ENCODE measurements at places on chromosomes 1 and 21.

GRCh38 chr1:41444246-41444645, 40.2 kb downstream of the EDN2 start:
- no peak for DNase-seq

DNA sequence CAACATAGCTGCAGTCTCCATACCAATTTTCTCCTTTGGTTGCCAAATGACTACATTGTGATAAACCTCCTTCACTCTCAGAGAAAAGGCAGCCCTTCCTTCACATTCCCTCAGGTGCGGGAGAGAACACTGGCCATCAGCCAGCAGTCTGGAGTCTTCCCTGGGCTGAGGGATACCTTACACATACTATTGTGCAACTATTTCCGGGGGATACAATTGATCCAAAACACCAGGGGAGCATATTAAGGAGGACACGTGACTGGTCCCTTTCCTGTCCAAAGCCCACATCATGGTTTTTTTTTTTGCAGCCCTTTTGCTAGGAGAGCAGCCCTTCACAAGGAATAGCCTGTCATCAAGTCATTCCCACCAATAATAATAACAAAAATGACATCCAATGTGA, 172.1 kb upstream of the ZRANB2 start:
- DNase-seq, result no peak

GRCh38 chr1:85297855-85298629, 21.6 kb upstream of the BCL10 start:
- DNase-seq, result no peak

- no peak for DNase-seq
Measured at GRCh38 chr1:117925981-117926380, 3.4 kb downstream of the GDAP2 start.

DNA sequence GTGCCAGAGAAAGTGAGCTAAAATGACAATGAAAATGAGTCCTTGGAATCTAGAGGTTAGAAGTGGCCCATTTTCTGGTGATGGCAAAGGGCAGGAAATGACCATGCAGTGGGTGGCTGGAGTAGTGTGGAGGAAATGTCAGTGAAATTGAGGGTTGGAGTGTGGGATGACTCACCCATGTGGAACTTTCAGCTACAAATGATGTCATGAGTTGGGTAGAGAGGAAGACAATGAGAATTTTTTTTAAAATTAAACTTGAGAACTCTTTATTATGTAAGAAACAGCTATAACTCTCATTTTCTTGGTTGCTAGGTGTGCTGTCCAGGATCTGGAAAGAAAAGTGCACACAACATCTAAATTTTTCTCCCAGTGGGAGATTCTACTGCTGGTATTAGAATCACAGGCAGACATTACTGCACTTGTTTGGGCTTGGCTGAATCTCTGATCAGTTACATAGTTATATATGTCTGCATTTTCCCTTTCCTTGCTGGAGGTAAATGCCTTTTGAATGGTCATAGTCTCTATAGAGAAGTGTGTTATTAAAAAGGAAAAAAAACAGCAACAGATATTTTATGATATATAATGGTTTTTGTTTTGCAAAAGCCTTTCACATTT, 56.8 kb upstream of the GNG12 start:
- DNase-seq, result no peak

- DNase-seq, result no peak
Measured at GRCh38 chr1:232009741-232010140, 383.2 kb downstream of the DISC1 start.

DNA sequence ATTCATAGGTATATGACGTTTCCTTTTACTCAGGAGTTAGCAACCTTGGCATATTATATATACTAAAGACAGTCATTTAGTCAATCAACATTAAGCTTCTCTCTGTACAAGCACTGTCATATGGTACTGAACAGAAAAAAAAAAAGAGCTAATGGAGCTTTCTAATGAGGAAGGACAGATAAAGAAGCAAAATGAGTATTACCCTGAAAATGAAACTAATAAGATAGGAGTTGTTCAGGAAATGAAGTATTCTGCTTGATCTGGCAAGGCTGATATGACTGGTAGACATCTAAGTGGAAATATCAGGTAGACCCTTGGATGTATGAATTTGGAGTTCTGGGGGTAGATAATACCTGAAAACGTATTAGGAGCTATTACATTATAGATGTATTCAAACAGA, 4.3 kb upstream of the IKBKE start:
- DNase-seq, result no peak

Measured in kidney (tissue), 22 donors.